ENCODE measurements at places on chromosomes 3 and 15.

DNA sequence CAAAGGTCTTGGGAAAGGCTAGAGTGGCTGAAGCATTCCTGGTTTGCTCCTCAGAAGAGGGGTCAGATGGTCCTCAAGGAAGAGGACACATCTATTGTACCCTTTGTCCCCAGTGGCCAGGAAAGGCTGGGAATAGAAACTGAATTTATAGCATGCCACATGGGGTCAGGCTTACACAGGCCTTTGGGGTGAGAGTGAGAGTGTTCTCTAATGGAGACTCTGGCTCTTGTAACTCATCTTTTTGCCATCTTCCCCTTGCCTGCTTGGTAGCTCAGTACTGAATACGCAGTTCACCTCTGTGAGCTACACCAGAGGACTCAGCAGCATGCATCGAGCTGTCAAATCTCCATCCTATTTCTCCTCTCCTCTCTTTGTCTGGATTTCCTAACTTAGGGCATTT is 87.5 kb downstream of the ATP2B2 start:
- DNase-seq, result no peak

DNA sequence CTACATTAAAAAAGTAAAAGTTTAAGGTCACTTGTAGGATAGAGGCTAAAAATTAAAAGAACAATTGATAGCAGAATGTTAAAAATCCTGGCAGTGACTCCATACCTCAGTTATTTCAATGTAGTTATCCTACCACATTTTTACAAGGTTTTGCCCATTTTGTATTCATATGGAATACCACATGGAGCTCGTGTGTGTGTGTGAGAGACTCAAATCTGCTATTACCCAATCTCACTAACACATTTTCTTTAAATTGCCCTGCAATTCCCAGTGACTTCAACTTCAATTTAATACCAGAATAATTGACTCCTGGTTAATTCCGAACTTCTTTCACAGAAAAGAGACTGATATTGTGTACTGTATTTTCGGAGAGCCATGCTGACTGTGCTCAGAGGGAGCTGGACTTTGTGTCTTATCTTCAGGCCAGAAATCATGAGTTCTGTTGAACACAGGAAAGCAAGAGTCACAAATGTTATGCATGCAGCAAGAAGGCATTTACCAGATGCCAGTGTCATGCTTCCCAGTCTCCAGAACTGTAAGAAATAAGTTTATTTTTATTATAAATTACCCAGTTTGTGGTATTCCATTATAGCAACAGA is 529.0 kb upstream of the NECTIN3 start:
- no peak for DNase-seq

DNA sequence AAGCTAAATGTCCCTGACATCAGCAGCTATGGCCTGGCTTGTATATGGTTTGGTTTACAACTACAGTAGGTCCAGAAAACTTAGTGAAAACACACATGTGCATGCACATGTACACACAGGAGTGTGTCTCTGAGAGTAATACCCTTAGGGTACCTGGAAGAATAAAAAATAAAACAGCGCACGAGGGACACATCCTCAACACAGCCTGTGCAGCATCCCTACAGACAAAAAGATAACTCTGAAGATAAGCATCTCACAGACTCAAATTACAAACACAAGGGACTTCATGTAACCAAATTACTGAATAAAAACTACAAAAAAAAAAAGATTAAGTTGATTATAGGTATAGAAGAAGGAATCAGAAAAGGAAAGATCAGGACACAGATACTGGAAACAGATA is 108.8 kb downstream of the CTNNB1 start:
- no peak for DNase-seq

DNA sequence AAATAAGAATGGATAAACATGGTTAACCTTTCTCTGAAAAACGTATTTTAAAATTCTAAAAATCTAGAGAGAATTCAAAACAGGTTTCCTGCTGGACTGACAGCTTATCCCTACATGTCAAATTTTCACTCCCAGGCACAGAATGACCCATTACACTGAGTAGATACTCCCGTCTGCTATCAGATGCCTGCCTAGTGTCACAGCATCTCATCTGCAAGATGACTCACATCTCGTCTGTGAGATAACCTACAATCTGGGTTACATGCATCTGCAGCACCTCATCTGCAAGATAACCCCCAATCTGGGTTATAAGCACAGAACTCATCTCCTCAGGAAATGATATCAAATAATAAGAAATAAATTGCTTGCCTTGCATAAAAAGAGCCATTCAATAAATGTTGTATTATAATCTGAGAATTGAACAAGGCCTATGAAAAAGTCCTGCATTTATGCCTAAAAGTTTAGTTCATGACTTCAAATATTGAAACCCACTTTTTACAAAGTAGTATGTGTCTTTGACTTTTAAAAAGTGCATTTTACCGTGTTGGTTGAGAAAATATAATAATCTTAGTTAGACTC is 188.3 kb upstream of the THBS1 start:
- DNase-seq, result no peak

GRCh38 chr3:63523100-63523499 is 129.4 kb upstream of the SNTN start:
- no peak for DNase-seq

- no peak for DNase-seq
Observed at GRCh38 chr15:82129761-82130160, 83.9 kb upstream of the MEX3B start.

DNA sequence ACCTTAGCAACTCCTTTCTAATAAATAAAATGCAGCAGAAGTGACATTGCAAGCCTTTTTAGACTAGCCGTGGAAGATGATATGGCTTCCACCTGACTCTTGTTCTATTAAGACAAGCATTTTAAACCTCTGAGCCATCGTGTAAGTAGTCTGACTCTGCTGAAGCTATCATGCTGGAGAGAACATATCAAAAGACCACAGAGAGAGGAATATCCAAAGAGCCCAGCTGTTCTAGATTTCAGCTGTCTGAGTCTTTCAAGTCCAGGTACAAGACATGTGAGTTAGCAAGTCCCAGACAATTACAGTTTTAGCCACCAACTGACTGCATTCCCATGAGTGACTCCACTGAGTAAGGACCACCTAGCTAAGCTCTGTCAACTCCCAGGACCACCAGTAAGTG is 517.0 kb upstream of the NAALADL2 start:
- DNase-seq, result no peak

- no peak for DNase-seq
Observed at GRCh38 chr3:43405888-43406642, 119.7 kb downstream of the SNRK start.

- no peak for DNase-seq
Observed at GRCh38 chr15:42159381-42160015, 3.1 kb upstream of the PLA2G4F start.

- no peak for DNase-seq
Observed at GRCh38 chr3:60330107-60330506, 921.1 kb downstream of the FHIT start.

- DNase-seq, result peak; percentile 32
Observed at GRCh38 chr3:129039271-129040038, 21.1 kb upstream of the GP9 start.

DNA sequence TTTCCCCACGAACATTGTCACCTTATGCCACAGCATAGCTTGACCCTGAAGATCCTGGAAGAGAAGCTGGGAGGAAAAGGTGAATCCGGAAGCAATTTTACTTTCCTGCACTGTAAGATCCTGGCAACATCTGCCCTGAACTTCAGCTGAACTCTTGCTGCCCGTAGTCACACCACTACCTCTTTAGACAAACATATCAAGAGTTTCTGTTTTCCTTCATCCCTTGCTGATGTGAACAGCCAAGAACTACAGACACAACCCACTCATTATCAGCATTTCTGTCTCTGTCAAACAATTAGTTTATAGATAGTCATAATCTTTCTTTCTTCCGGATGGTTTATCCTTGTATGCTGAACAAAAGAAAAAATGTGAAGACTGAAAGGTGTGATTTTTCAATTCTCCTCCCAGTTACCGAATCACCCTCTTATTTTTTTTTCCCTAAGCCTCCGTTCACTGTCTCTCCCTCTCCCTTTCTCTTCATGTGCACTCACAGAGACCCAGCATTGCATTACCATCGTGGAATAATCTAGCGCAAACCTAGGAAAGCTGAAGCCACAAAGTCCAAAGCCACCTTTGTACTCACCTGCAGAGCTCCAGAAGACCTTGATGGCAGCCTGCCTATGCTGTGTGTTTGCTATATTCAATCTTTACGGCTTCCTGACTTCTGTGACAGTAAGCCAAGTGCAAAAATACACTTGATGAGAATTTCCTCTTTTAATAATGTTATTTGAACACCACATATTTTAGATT is 229.2 kb downstream of the CDIN1 start:
- no peak for DNase-seq

DNA sequence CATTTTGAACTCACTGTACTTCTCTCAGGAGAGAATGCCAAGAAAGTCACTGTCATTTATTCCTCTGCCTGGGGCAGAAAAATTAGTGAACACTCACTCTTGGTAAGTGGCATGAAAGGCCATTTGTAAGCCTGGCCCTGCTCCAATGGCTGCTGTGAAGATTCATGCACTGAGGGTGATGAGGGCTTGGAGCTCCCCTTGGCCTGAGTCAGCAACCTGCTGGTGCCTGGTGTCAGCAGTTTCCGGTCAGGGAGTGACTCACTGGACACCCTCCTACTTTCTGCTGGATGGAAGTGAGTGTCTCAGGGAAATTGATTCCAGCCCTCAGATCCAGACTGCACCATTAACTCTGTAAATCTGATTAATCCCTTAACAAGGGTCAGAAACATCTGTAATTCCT is 37.6 kb downstream of the TRA2B start:
- DNase-seq, result no peak

GRCh38 chr15:77831986-77832385 is 199.3 kb upstream of the LINGO1 start:
- no peak for DNase-seq

- DNase-seq, result no peak
Observed at GRCh38 chr3:150764566-150764965, 1.6 kb upstream of the SIAH2 start.

- peak; percentile 7 for DNase-seq
Observed at GRCh38 chr3:42683875-42684598, 1.3 kb upstream of the KLHL40 start.

- DNase-seq, result no peak
Observed at GRCh38 chr3:67587811-67588210, 66.6 kb downstream of the SUCLG2 start.

- DNase-seq, result no peak
Observed at GRCh38 chr15:91308199-91308598, 208.1 kb downstream of the SV2B start.

DNA sequence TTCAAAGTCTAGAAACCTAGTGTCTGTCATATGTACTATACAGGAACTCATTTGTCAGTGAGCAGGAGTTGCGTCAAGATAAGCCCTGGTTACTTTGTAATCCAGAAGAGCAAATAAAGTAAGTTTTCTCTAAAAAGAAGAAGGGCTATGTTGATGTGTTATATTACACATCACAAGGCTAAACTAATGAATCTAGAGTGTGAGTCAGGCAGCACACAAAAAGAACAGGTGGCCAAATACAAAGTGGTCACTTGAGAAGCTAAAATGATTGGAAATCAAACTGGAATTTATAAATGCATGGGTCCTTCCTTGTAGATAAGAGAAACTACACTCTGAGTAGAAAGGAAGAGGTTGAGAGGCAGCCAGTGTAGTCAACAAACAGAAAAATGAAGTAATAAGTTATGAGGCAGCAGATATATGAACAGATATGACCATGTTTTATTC is 771.6 kb downstream of the DIPK2A start:
- DNase-seq, result no peak

DNA sequence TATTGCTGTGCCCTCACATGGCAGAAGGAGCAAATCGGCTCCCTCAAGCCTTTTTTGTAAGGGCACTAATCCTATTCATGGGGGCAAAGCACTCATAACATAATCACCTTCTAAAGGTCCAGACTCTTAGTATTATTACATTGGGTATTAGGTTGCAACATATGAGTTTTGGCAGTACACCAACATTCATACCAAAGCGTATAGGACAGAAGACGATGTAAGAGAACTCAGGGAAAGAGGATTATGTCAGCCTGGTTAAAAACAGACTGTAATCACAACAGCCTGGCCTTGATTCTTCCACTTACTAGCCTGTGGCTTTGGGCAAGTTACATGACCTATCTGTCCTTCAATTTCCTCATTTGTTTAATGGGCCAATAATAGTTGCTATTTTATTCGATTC is 828.5 kb upstream of the NECTIN3 start:
- no peak for DNase-seq

GRCh38 chr3:132660811-132661070 is 612 bp downstream of the UBA5 start:
- DNase-seq, result no peak

DNA sequence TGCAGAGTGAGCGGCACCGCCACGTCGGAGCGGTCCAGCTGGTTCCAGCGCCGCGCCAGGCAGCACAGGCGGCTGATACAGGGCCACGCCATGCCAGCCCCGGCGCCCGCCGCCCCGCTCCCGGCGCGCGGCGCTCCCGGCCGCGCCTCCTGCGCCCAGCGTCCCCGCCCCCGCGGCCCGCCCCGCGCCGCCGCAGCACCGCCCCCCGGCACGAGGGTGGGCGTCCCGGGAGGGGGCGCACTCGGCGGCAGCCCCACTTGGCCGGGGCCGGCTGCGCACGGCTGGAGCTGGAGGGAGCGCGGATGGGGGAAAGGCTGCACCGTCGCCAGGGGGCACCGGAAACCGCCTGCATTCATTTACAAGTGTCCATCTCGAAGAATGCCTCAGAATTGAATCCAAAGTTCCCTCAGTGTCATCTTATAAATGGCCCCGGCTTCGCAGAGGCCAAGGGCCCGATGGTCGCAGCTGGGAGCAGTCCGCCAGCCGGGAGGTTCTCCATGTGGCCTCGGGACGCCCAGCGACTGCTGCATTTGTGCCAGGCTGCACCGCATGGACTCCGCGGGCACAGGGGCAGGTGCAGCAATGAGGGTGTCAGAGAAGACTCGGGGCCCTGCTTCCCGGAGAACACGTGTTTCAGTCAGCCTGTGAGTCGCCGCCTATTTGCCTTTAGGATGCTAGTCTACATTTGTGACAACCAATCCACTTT is at the start of gene MAP6D1:
Gene MAP6D1, minus strand, starts transcription at position 122 of the 706 bp plus-strand sequence. Its CDS starts 30 bp downstream, at position 92.
- peak; percentile 68 for DNase-seq

DNA sequence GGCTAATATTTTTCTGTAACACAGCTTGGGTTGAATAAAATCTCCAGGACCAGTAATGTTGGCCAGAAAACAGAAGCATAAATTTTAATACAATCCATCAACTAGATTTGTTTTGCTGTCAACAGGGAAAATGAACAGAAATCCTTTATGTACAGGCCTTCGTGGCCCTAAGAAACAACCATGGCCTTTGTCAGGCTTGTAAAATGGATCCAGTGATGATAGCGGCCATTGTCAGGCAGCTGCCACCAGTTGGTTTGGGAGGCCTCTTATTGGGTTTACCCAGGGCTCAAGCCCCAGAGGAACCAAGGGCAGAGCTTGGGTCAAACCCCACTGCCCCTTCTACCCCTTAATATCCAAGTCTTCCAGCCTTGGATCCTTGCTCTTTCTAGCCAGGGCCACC is 5.6 kb upstream of the FYCO1 start:
- no peak for DNase-seq

- DNase-seq, result no peak
Observed at GRCh38 chr15:81256916-81257315, 60.2 kb downstream of the IL16 start.

GRCh38 chr3:194344012-194344411 is 7.1 kb downstream of the CPN2 start:
- peak; percentile 72 for DNase-seq

GRCh38 chr3:10332481-10333348 is 11.8 kb upstream of the SEC13 start:
- no peak for DNase-seq

- DNase-seq, result no peak
Observed at GRCh38 chr3:110815008-110815583, 256.5 kb upstream of the NECTIN3 start.

Data from activated naive CD8-positive, alpha-beta T cell treated with anti-CD3 and anti-CD28 coated beads, Interleukin-2, amount 10 ng/mL, durations not matched to agents 7 days and 5 days (primary cell).